ENCODE measurements at places on chromosomes 3 and 15.

DNA sequence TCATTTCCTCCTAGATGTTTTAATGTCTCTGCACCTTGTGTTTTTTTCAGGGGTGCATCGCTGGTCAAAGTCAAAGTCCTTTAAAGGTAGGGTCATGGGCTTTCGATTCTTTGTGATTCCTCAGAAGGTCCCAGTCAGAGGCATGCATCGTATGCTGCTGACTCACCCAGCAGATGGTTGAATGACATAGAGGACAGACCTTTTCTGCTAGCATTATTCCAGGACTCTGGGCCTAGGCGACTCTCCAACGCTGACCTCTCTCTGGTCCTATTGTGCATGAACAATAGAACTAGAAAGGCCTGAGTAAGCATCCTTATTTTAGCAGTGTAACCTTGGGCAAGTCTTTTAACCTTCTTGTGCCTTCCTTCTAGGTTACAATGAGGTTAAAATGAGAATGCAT is 75.9 kb downstream of the DGKG start:
- DNase-seq: no peak

GRCh38 chr3:35721628-35722027 is 82.3 kb downstream of the ARPP21 start:
- DNase-seq: no peak

DNA sequence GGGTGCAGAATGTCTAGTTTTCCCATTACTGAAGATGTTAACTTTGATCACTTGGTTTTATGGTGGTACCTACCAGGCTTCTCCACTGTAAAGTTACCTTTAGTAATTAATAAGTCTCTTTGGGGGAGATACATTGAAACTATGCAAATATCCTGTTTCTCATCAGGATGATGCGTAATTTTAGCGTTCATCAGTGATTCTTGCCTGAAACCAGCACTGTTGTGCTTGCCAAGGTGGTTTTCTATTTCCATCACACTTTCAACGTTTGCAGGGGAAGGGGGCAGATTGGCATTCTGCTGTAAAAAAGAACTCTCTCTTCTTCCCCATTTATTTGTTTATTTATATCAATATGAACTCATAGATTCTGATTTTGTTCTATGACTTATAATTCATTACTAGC is 61.0 kb downstream of the SSR3 start:
- DNase-seq: no peak

GRCh38 chr3:194282436-194283122 is 68.5 kb downstream of the CPN2 start:
- DNase-seq: no peak

DNA sequence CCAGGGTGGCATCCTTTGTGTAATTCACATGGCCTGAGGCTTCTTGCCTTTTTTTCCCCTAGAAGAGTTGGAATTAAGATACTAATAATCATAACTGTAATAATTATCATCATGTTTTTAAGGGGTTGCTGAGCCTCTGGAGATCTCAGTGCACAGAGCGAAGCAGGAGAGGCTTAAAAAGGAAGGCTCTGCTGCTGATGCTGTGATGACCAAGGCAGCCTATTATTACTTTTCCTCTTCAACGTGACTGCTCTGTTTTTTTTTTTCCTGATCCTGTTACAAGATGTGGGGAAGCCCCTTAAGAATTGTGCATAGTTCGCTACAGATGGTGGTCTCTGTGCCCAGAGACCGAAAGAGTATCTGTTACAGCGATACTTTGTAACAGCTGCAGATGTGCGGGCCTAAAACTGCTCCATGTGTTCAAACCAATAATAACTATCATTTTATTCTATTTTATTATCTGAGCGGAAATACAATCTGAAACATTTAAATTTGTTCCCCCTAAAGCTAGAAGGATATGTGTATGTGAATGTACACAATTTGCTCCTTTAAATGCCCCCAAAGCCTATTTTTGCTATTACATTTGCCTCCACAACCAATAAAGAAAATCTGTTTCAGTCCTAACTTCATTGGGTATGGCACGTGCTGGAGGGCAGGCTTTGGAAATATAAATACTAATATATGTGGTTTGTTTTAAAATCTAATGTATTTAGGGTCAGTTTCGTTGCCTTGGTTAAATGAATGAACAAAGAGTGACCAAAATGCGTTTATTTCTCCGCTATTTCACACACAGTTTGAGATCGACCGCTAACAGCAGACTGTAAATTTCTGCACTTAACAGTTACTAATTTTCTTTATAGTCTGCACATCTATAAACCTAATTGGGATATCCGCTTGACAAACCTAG is 4.6 kb downstream of the SHOX2 start:
- no peak for DNase-seq

DNA sequence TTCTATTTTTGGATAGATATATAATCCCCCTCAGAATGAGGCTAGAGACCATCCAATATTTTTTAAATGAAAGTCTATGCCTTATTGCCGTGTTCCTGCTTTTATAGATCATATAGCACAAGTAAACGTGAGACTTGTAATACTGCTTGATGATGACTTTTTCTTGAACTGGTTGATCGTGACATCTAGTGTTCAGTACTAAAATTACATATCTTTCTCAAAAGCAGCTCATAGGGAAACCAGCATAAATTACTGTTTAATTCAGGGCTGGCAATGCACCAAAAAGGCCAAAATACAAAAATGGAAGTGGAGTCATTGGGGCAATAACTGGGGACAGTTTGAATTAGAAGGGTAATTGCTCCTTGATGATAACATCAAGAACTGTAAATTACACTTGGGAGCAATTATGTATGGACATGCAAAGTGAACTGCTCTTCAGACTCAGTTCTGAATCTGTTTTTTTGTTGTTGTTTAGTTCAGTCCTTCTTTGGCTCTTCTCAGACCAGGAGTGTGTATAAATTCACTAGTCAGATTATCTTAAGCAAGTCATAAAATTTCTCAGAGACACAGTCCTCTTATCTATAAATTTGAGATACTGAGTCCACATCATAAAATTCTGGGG is 325.3 kb downstream of the THSD4 start:
- peak; percentile 43 for DNase-seq
